ENCODE measurements at places on chromosomes 2 and 18. TPM values are rescaled to one million over a fixed set of nuclear protein-coding genes. Genes with fewer than 3 reads are reported as not detected.

DNA sequence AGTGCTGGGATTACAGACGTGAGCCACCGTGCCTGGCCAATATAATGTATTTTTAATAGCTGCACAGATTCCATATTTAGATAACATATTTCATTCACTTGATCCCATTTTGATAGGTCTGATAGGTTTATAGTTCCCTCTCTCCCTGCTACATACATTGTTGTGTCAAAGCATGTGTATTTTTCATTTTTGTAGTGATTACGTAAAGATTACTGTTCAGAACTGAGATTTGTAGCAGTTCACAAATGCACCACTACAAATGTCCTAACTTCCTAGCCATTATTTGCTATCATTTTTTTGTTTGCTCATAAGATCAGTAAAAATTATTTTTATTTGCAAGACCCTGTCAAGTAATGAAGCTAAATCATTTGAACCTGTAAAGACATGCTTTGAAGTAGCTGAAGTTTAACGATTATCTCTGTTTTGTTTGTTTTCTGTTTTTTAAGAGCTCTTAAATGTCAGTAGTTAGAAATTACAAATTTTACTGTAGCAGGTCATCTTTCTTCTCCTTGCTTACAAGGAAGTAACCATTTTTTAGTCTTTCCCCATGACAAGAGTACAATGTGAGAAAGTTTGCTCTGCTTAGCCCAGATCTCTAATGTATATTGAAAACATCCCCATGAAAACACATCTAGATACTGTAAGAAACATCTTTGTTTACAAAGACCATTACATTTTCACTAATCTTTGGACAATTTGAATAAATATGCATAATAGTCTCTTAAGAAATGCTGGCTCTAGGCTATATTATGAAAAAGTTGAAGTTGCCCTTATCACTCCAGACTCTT lies 54.1 kb downstream of the EML4 start:
- DNase-seq: no peak

GRCh38 chr2:126429103-126429502 lies 226.9 kb upstream of the GYPC start:
- no peak for DNase-seq

DNA sequence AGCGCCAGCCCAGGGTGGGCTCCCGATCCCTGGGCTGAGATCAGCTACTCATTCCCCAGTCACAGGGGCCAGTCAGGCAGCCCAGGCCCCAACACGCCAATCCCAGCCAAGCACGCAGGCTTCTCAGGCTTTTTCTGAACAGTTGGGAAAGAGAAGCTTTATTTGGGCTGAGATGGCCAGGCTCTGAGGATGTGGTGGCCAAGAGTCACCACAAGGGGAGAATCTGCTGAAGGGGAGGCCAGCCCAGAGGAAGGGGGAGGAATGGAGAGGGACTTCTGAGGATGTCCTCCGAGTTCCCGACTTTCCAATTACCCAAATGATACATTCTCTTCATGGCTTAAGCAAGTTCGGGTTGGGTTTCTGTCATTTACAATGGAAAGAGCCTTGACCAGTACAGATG lies 2.8 kb upstream of the DIPK1C start:
- DNase-seq: no peak

DNA sequence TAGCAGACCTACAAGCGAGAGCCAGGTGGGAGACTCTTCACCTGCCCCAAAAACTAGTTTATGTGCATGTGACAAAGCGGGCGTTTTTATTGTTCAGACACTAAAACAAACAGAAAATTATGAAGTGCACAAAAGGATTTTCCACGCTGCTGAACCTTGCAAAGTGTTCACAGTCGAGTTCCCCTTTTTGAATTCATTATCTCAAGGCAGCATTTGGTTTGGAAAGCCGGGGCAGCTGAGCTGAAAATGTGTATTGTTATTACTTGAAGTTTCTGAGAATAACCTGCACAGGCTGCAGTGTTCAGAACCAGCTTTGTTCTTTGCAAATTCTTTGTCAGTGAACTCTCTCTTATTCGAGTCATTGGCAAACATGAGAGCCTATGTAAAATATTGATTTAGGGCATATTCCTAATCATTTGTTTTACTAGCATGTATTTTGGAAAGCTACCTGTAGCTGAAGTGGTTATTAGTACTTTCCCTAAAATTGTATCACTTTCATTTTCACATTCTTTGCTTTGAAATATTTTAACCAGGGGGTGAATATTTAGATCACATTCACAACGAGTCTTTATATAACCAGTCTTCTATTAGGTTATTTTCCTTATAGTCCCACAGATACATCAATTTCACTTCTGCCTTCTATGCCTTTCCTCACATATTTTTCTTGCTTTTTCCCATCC lies 59.5 kb downstream of the LRRTM1 start:
- DNase-seq: no peak

- no peak for DNase-seq
Measured at GRCh38 chr2:151922845-151923666, 94.8 kb upstream of the ARL5A start.

- peak; percentile 81 for DNase-seq
Measured at GRCh38 chr2:65186872-65187851, 40.5 kb upstream of the ACTR2 start.

GRCh38 chr2:219687882-219688559 lies 60.6 kb downstream of the SLC4A3 start:
- no peak for DNase-seq

- no peak for DNase-seq
Measured at GRCh38 chr2:97845818-97846217, 132.4 kb downstream of the ZAP70 start.

DNA sequence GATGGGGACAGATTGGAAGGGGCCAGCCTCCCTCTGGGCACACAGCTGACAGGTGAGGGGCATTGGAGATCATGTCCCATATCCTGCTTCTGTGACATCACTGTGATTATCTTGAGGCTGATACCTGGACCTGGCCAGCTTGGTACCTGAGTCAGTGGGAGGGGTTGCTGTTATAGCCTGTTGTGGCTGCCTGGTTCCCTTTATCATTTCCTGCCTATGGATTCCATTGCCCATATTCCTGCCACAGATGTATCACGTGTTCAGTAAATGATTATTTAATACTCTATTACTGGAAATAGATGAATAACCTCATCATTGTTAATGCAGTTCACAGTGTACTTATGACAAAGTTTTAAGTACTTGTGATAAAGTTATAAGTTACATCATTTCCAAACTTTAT lies 7.8 kb upstream of the SCYGR1 start:
- DNase-seq: no peak

The CRACDL gene
- 0.14 TPM for total RNA-seq

The CLEC4F gene
- total RNA-seq: not detected

The RSAD2 gene
- 9.9 TPM for total RNA-seq

The COLEC12 gene
- not detected for total RNA-seq

The BOLL gene
- total RNA-seq: not detected
